WTC11 (cell line): ENCODE measurements at places on chromosomes 2 and 18.

GRCh38 chr2:145066856-145067548 lies 547.1 kb upstream of the ZEB2 start:
- DNase-seq: no peak

- DNase-seq: no peak
Observed at GRCh38 chr2:137123226-137123625, 357.9 kb downstream of the THSD7B start.

GRCh38 chr2:105741174-105741573 lies 3.5 kb upstream of the NCK2 start:
- DNase-seq: no peak

- no peak for DNase-seq
Observed at GRCh38 chr2:195898505-195899191, 170.0 kb downstream of the DNAH7 start.

DNA sequence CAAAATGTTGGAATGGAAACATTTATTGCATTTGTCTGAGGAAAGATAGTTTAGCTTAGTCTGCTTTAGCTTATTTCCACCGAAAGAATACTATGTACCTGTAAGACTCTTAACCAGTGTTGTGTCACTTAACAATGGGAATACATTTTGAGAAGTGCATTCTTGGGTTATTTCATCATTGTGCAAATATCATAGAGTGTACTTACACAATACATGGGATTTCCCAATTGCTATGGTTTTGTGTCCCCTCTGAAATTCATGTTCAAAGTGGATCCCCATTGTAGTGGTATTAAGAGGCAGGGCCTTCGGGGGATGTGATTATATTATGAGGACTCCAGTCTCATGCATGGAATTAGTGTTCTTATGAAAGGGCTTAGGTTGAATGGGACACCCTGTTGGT lies 249.4 kb upstream of the UBE2E3 start:
- no peak for DNase-seq

DNA sequence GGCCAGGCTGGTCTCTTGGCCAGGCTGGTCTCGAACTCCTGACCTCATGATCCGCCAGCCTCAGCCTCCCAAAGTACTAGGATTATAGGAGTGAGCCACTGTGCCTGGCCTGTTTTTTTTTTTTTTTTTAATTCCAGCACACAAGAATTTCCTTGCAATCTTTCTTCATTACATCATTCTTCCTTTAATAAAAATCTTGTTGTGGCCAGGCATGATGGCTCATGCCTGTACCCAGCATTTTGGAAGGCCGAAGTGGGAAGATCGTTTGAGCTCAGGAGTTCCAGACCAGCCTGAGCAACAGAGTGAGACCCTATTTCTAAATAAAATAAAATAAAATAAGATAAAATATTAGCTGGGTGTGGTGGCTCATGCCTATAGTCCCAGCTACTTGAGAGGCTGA lies 21.4 kb upstream of the PLEKHM3 start:
- DNase-seq: no peak

GRCh38 chr2:199589306-199589705 lies 131.6 kb upstream of the SATB2 start:
- DNase-seq: no peak

DNA sequence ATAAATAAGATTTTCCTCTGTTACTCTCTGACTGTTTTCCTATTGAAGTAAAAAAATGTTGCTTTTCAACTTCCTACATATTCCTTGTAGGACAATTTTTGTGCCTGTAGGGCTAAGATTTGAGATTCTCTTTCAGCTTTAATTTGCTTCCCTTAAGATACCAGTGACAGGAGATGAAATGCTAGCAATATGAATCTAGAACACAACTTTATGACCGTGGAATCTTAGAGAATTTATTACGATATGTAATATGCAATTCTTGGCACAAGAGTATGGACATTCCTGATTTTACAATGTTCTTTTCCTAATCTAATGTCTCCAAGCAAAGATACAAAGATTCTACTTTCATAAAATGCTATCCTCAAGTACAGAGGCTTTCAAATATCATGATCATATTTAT lies 180.9 kb downstream of the KCNE4 start:
- DNase-seq: no peak
